ENCODE measurements at places on chromosomes 7 and 10.

DNA sequence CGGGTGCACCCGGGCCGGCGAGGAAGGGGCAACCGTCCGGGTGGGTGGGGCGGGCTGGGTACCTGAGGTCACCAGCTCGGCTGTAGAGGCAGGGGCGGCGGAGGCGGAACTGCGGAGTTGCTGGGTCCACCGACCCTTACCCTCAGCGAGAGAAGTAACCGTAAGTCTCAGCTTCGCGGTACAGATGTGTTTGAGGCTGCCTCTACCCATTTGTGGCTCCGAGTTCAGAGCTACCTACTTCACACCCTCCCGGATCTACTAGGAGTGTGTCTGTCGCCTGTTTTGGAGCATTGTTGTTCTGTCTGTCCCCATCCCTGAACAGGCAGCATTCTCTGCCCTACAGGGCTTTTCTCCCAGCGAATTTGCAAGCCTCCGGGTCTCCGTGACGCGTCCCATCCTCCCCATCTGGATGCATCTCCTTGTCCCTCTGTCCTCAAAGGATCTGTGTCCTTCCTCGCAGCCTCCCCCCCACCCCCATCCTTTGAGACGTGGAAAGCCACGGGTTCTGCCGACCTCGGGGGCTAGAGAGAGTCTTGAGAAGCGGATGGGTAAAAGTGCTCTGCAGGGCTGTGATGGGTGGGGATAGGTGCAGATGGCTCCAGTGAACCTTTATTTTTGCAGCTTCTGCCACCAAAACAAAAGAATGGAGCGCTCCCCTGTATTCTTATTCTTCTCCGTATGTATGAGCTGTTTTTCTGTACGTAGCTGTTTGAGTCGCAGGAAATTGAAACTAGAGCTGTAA lies 757 bp downstream of the ANKIB1 start:
- DNase-seq: peak; percentile 41

GRCh38 chr7:12316925-12317324 lies 86.7 kb downstream of the VWDE start:
- no peak for DNase-seq

GRCh38 chr10:6674291-6674690 lies 94.2 kb upstream of the PRKCQ start:
- DNase-seq: no peak

DNA sequence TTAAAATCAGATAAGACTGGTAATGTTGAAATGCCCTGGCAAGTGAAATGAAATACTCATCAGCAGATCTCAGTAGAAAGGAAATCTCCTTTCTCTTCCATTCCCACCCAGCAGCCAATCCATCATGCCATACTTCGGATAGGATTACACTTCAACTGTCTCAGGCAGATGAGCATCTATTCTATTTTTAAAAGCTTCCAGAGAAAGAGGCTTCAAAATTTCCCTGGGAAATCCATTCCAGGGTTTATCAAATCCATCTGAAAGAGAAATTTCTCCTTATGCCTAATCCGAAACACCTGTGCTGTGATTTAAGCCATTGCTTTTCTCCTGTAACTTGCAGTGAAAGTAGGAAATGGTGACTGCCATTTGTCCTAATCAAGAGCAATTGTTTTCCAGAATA lies 60.4 kb upstream of the RAPGEF5 start:
- DNase-seq: no peak

DNA sequence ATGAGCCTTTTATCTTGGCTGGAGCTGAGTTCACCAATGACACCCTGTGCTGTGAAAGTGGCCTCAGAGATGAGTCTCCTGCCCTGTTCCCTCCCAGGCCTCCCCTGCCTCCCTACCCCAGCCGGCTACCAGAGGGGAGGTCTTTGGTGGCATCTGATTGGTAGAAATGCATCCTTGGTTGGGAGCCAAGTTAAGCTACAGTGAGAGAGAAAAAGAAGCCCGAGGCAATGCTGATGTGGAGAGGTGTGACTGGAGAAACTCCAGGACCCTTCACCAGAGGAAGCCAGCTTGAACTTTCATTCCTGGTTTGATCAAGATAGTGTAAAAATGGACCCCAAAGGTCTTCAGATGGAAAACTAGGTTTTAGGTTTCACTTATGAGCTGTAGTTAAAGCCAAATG lies 191.1 kb upstream of the TCF7L2 start:
- no peak for DNase-seq

DNA sequence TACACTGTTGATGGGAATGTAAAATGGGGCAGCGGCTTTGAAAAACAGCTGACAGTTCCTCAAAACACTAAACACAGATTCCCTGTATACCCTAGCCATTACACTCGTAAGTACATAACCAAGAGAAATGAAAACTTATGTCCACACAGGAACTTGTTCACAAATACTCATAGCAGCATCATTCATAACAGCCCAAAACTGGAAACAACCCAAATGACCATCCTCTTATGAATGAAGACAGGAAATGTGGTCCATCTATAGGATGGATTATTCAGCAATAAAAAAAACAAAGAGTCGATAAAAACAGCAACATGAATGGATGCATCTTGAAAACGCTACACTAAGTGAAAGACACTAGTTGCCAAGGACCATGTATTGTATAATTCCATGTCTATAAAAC lies 23.7 kb downstream of the NMT2 start:
- DNase-seq: no peak

- DNase-seq: no peak
These were observed 178.7 kb downstream of the DNAJB6 start for GRCh38 chr7:157515342-157516041.

GRCh38 chr7:115674467-115675024 lies 356.0 kb downstream of the TFEC start:
- DNase-seq: no peak

DNA sequence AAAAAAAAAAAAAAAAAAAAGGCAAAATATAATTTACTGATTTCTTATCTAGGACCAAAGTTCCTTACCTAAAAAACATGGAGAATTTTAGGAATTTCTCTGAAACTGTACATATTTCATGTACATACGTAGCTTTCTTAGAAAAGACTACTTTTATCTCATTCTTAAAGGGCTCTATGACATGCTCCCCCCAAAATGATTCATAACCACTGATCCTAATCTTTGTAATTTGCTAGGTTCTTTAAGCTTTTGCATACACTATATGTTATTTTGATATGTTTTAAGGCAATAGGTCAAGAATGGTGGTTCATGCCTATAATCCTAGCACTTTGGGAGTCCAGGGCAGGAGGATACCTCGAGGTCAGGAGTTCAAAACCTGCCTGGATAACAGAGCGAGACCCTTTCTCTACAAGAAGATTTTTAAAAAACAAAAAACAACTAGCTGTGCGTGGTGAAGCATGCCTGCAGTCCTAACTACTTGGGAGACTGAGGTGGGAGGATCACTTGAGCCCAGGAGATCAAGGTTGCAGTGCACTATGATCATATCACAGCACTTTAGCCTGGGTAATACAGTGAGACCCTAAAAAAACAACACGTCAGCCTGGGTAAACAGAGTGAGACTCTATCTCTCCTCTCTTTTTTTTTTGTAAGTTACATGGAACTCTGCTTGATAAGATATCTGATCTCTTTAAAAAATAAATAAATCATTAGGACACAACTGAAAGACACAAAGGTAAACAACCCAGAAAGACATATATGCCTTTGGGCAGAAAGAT lies 54.8 kb downstream of the ATAD1 start:
- DNase-seq: no peak

- no peak for DNase-seq
These were observed 300.7 kb upstream of the PITRM1 start for GRCh38 chr10:3473271-3473670.

DNA sequence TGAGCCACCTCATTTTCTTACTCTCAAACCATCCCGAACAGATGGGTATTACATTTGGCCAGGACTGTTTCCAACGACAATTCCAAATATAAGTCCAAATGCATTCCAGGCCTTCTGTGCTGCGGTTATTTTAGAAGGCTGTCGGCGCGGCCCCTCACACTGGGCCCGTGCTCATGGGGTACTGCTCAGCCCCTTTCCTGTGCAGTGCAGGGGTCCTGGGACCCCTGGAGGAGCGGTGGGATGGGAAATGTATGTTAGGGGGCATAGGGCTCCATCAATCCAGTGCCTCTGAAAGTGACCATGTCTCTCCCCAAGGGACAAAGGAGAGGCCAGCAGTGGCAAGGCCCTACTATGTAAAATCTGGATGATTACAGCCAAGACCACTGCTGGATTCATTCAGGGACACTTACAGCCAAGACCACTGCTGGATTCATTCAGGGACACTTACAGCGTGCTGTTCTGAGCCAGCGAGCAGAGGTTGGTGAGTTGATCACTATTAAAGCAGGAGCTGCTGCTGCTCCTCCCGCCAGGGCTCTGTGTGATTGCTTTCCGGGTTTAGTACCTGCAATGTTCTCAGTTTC lies 66.3 kb downstream of the CHST15 start:
- no peak for DNase-seq

Data from AG08396 (cell line).